ENCODE measurements at places on chromosomes 5 and 9.

DNA sequence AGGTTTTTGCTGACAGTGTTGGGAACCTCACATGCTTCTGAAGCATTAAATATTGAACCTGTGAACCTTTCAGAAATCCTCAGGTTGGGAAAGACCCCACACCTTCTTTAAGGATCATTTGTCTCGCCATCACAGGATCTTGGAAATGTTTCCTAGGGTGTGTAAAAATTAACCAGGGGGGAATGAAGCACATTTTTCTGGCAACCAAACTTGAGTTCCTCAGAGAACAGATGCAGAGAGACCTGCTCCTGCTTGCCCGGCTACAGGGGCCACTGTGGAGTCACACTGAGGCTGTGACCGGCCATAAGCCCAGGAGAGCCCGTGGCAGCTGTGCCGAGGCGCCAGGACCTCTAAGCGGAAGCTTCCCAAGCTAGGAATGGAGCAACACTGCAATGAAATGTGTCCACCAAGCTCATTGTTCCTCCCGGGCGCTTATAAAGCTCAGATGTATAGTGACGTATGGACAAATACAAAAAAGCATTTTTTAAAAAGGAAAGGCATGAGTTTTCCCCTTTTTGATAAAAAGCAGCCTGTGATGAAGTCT, 7.7 kb downstream of the CXCL14 start:
- no peak for DNase-seq

DNA sequence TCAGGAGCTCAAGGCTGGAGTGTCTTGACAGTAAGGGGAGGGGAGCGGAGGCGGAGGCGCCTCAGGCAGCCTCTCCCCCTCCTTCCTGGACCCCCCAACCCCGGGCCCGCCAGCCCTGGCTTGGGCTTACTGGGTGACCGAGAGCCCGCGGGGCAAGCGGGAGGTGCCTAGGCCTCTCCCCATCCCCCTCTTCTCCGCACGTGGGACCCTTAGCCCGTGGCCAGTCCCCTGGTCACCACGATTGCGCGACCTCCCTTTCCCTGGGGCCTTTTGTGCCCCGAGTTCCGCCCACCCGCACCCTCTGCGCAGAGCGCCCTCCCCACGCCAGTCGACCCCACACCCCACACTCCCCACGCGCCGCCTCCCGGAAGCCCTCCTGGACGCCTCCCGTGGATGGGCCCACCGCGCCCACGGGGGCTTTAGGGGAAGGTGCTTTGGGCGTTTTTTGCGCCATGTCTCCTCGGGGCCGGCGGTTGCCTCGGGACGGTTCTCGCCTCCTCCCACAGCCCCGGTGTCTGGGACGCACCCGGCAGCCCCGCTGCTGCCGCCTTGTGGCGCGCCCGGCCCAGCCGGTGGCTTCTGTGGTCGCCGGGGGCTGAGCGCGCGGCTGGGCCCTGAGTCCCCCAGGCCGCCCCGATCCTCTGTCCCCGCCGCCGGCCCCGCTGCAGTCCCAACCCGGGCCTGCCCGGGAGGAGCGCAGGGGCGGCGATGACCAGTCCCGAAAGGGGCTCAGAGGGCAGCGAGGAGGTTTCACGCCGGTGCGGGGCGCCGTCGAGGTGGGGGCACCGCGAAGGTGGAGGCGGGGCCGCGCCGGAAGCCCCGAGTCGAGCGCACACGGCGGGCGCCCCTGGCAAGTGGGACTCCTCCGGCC, 3.2 kb downstream of the TOR4A start:
- no peak for DNase-seq

DNA sequence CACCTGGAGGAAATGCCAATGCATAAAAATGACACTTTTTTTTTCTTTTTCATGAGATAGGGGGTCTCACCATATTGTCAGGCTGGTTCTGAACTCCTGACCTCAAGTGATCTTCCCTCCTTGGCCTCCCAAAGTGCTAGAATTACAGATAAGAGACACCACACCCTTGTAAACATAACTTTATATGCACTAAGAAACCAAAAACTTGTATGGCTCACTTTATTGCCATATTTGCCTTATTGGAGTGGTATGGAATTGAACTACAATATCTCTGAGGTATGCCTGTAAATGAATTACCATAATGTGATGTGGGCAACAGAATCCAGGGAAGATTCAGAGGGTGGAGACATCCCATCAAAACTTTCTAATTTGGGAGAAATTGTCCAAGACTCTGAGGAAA, 113.9 kb downstream of the UGCG start:
- DNase-seq = no peak

DNA sequence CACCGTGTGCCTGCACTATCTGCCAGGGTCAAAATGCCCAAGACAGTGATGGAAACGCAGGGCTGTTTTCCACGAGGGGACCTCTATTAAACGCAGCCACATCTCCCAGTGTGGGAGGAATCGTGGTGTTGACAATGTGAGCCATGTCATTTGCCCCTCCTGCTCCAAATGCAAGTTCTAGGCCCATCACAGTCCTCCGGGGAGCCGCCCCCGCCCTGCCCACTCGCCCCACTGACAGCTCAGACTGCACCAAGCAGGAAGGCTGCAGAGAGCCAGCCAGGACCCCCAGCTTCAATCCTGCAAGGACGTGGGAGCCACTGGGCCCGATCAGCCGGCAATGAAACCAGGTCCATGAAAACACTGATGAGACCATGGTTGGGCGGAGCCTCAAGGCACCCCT, 85.9 kb downstream of the VAV2 start:
- DNase-seq = no peak

DNA sequence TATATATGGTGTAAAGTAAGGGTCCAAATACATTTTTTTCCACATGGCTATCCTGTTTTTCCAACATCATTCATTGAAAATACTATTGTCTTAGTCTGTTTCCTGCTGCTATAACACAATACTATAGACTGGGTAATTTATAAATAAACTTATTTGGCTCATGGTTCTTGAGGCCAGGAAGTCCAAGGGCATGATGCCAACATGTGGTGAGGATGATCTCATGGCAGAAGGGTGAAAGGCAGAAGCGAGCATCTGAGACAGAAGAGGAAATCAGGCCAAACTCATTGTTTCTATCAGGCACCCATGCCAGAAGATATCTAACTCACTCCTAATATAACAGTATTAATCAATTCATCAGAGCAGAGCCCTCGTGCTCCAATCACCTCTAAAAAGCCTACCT, 42.6 kb downstream of the ANKRD55 start:
- no peak for DNase-seq

- DNase-seq = peak; percentile 9
Observed at GRCh38 chr5:65796269-65796668, 74.3 kb downstream of the NLN start.

- no peak for DNase-seq
Observed at GRCh38 chr5:88483964-88484672, 215.5 kb upstream of the TMEM161B start.

GRCh38 chr5:2738156-2738699, 13.2 kb downstream of the IRX2 start:
- no peak for DNase-seq

GRCh38 chr9:88237479-88237961, 99.2 kb upstream of the SPATA31C2 start:
- no peak for DNase-seq

DNA sequence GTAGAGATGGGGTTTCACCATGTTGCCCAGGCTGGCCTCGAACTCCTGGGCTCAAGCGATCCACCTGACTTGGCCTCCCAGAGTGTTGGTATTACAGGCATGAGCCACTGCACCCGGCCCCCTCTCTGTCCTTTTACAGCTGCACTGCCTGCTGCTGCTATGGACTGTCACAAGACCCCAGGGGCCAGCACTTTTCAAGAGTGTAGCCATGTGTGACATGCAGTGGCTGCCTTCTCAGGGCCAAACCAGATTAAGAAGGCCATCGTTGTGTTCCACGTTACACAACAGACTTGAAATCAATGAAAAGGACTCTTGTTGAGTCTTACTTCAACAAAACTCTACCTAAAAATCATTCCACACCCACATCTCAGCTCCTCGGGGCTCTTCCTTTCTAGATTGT, 78.9 kb upstream of the ICE1 start:
- DNase-seq = no peak

- DNase-seq = peak; percentile 74
Observed at GRCh38 chr5:56088967-56089829, 94.4 kb upstream of the IL6ST start.

GRCh38 chr9:77885104-77885672, 146.4 kb downstream of the GNAQ start:
- DNase-seq = no peak

DNA sequence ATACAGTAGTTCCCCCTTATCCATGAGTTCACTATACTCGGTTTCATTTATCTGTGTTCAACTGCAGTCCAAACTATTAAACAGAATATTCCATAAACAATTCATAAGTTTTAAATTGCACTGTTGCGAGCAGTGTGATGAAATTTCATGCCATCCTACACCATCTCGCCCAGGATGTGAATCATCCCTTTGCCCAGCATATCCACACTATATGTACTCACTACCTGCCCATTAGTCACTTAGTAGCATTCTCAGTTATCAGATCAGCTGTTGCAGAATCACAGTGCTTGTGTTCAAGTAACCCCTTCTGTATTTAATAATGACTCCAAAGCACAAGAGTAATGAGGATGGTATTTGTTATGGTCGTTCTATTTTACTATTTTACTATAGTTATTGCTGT, 51.5 kb downstream of the SHOC1 start:
- no peak for DNase-seq

GRCh38 chr9:76732341-76732958, 31.8 kb upstream of the PCA3 start:
- no peak for DNase-seq

GRCh38 chr5:125286271-125286670, 539.8 kb upstream of the ZNF608 start:
- DNase-seq = no peak

DNA sequence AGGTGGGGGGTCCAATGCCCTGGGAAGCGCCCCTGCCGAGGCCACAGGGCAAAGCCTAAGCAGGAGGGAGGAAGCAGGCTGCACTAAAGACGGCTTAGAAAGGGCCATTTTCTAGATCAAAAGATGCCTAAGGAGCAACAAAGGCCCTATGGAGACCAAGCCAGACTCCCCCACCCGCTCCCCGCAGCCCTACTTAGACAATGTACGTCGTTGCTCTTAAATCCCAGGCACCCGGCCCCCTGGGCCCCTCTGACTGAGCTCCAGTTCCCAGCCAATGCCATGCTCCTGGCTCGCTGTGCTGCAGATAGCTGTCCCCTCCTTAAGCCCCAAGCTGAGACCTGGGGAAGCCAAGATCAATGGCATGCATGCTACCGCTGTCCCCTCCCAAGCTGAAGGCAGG, 10.3 kb downstream of the IPPK start:
- DNase-seq = no peak

GRCh38 chr5:89087551-89088318, 204.8 kb upstream of the MEF2C start:
- no peak for DNase-seq

DNA sequence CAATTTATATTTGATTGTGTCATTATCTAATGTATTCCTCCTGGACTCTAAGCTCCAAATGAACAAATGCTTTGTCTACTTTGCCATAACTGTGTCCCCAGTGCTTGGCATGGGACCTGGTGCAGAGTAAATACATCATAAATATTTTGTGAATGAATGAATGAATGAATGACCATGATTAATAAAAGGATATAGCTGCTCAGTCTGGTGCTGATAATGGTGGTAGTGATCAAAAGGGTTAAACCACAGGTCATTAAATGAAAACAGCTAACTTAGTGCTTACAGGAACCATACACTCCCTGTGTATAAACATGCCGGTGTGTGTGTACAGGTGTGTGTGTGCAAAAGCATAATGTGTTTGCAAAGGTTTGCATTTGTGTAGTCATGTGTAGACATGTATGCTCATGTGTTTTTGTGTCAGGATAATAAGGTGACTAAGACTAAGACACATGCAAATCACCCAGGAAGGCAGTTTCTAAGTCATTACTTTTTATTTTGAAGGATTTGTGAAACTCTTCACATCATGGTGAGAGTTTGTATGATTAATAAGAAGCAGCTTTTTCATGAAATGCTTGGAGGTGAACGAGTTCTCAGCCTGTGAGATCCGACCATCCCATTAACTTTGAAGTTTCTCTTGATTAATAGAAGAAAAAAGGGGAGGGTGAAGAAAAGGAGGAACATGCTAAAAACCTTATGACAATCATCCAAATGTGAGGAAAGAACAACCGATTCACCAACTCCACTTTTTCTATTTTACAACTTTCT, 24.6 kb downstream of the SPARC start:
- no peak for DNase-seq

DNA sequence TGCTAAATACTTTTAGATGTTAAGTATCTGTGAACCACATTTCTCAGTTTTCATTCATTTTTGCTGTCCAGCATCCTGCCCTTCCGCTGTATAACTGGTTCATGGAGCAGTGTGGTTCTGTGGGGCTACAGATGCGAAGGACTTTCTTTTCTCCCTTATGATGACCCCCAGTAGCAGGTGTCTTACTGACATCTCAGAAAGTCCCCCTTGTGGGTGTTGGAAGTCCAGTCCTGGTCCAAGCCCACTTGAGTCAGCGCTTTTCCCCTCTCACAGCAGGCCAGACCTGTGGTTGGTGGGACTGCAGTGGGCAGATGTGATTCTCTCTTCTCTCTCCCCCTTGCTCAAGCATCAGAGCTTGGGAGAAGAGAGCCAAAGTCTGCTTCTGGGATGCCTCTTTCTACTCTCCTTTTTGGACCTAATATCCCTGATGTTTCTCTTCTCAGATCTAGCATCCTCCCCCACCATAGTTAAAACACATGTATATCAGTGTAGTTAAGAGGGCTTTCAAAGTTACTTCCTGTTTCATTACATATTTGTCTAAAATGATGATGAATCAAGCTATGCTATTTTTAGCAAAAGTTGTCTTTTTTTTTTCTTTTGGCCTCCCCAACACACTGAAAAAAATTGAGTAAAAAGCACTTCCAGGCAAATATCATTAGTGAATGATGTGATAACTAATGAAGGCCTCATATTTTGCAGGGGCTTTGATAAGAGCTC, 119.5 kb upstream of the ZNF618 start:
- DNase-seq = no peak

DNA sequence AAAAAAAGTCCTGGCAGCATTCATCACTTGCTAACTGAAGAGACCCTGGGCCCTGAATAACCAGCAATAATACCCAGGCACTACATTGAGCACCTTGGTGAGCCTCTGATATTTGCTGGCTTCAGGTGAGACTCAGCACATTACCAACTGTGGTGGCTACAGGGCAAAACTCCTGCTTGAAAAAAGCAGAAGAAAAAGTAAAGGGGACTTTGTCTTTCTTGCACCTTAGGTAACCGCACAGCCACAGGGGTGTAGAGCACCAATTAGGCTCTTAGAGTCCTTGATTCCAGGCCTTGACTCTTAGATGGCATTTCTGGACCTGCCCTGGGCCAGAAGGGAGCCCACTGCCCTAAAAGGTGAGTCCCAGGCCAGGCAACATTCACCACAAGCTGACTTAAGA, 269.5 kb downstream of the AUH start:
- DNase-seq = no peak
